ENCODE measurements at places on chromosomes 16 and 17.

DNA sequence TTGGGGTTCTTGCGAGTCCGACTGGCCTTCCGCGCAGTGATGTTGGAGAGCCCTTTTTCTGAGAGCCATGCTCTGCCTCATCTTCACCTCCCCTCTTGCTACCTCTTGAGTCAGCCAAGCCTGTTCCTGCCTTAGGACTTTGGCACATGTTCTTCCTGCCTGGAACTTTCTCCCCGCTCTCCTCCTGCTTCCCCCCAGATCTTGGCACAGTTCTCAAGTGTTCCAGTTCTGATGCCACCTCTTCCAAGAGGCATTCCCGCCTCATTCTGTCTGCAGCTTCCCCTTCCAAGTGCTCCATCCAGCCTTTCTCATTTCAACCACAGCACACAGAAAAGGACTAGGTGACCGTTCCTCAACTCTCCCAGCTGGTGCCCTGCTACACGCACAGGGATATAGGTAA, 7.7 kb downstream of the AKAP1 start:
- no peak for DNase-seq

- DNase-seq: peak; percentile 32
Measured at GRCh38 chr16:88264641-88265285, 118.0 kb upstream of the ZNF469 start.

DNA sequence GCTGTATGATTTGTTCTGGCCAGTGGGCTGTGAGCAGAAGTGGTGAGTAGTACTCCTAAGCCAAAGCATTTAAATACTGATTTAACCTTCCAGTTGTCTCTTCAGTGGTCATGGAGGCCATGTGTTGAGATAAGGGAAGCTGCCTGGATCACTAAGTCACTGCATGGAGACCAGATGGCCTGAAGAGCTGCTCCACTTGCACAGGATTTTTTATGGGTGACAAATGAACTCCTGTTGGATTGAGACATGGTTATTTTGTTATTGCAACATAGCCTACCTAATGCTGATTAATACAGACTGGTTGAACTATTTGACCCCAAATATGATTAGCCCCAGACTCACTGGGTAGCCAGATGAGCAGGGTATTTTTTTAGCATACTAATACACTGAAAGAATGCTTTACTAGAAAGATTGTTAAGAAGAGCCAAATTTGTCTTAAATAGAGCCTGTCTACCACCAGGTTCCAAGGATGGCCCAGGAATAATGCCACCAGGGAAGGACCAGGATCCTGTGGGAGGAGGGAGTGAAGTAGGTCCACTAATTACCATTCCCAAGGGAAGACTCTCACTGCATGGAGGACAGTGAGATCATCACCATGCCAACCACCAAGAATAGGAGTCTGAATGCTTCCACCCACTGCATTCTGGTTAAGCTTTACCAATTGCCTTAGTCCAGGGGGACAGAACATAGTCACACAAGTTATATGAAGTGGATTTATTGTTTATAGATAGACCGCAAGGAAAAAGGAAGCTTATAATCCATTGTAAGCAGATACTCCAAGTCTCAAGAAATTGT, 187.4 kb upstream of the IRX6 start:
- DNase-seq: no peak

DNA sequence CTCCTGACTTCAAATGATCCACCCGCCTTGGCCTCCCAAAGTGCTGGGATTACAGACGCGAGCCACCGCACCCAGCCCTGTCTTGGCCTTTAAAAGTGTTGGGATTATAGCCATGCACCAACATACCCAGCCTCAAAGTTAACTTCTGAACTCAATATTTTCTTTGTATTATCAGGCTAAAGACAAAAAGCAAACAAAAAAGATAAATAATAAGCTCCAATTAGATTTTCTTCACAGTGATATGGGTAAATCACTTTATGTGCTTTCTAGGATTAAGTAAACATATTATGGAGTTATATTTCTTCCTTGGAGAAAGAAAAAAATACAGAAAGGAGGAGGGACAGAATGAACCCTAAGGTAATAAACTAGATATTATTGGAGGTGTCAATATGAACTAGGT, 74.3 kb downstream of the FBXL20 start:
- DNase-seq: no peak

- DNase-seq: no peak
Measured at GRCh38 chr16:89168381-89169189, 3.0 kb upstream of the CDH15 start.

DNA sequence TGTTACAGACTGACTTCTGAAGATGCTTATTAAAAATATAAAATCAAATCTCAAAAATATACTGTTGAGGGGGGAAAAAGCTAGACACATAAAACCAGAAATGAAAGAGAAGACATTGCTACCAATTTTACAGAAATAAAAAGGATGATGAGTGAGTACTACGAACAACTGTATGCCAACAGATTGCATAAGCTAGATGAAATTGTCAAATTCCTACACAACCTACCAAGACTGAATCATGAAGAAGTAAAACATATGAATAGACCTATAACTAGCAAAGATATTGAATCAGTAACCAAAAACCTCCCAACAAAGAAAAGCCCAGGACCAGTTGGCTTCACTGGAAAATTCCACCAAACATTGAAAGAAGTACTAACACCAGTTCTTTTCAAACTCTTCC, 3.5 kb upstream of the CAPNS2 start:
- no peak for DNase-seq

- DNase-seq: no peak
Measured at GRCh38 chr17:31469959-31470358, 78.5 kb downstream of the RAB11FIP4 start.

DNA sequence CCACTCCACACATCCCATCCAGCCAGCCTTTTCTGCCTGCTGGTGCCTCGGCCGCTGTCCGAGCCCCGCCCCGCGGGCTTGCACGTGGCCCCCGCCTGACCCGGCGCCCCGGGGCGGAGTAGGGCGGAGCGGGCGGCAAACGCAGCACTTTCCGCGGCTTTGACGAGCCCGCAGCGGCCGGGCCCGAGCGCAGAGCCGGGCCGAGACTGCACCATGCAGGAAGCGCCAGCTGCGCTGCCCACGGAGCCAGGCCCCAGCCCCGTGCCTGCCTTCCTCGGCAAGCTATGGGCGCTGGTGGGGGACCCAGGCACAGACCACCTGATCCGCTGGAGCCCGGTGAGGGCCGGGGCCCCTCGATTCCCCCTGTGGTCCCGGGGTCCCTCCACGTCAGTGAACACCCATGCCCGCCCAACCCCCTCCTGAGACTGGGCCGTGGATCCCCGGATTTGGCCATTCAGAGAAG, at the start of gene HSF4:
HSF4 (plus strand) TSS at position 147 of the 463 bp plus-strand sequence; CDS start at position 214, 67 bp downstream.
- no peak for DNase-seq

- peak; percentile 29 for DNase-seq
Measured at GRCh38 chr17:61221597-61222471, 177.8 kb upstream of the TBX2 start.

- DNase-seq: no peak
Measured at GRCh38 chr16:16923479-16923878, 544.5 kb downstream of the NPIPA7 start.

DNA sequence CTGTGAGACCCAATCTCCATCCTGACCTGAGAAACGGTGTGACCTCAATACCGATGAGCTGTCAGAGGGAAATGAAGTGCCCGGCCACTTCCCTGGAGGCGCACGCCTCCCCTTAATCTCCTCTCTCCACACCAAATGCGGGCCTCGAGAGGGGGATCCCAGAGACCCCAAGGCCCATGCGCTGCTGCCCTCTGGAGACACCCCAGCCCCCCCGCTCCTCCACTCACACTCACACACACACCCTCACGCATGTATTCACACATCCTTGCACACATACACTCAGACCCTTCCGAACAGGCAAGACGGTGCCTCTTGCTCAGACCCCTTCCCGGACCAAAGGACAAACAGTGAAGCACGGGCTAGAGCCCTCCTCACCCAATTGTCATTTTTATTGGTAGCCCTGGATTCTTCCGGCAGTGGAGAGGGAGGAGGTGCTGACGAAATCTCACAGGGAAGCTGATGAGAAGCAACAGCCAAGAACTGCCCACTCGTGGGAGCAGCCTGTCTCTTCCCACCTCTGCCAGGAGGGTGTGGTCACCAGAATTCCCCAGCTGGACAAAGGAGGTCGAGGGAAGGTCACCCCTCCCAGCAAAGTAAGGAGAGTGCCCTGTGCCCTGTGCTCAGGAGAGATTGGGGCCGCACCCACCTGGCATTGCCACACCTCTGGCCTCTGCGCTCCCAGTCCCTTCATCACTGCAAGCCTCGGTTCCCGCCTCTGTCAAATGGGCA, 136.0 kb upstream of the TNRC6C start:
- DNase-seq: no peak

GRCh38 chr17:74163271-74163821, 40.1 kb upstream of the RPL38 start:
- no peak for DNase-seq

DNA sequence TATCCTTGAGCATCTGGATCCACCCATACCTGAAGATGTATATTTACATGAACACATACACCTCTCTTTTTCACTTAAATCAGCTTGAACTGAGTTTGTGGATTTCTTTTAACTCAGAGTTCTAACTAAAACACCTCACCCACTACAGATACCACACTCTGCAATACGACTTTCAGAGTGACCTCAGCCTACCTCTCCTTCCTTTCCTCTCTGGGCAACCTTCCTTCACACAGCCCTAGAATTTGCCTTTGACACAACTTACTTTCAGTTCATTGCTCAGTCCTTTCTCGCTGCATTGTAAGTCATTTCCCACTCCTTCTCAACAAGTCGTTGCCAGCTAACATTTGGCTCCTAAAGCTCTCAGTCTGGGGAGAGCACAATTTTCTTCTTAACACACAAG, 151.9 kb upstream of the IRX3 start:
- DNase-seq: no peak

- DNase-seq: no peak
Measured at GRCh38 chr17:28492352-28493310, 13.5 kb upstream of the FOXN1 start.

- DNase-seq: no peak
Measured at GRCh38 chr17:340074-340473, 12.5 kb downstream of the RPH3AL start.

GRCh38 chr17:83149761-83150251, 70.4 kb downstream of the METRNL start:
- DNase-seq: no peak

DNA sequence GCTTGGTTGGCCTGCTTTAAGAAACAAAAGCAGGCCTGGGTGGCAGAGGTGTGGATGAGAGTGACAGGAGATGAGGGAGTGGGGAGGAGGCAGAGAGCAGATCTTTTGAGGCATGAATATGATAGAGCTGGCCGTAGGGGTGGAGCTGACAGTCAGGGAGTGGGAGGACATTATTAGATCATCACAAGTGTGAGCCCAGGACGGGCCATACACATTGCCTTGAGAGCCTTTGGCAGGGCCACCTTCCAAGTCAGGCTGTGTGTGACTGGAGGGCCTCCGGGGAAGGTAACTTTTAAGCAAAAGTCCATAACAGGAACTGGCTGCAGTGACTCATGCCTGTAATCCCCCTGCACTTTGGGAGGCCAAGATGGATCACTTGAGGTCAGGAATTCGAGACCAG, 26.3 kb downstream of the GINS3 start:
- DNase-seq: no peak

- no peak for DNase-seq
Measured at GRCh38 chr17:7656958-7657609, 6.4 kb downstream of the ATP1B2 start.

DNA sequence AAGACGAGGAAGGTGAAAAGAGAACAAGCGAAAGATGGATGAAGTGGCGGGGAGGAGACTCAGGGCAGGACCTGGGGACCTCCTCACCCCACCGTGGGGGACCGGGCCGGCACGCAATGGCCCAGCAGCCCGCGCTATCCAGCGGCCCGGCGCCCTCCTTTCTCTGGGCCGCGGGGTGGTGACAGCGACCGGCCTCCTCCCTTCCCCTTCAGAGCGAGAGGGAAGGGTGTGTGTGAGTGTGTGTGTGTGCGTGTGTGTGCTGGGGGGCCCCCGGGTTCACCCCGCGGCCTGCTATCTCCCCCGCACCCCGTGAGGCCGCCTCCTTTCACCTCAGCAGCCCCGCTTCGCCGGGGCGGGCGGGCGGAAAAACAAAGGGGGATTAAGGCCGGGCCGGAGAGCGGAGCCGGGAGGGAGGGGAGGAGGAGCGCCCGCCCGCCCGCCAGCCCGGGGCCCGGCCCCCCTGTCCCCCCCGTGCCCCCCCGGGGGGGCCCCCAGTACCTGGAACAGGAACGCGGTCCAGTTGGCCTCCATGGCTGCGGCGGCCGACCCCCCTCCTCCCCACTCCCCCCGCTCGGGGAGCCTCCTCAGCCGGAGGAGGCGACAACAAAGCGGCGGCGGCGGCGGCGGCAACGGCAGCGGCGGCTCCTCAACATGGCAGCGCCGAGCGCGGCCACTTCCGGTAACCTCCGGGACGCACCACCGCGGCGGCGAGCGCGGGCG, at the start of gene VEZF1:
VEZF1 (minus strand) TSS at position 674 of the 720 bp plus-strand sequence; CDS start at position 531, 143 bp downstream.
- peak; percentile 77 for DNase-seq

DNA sequence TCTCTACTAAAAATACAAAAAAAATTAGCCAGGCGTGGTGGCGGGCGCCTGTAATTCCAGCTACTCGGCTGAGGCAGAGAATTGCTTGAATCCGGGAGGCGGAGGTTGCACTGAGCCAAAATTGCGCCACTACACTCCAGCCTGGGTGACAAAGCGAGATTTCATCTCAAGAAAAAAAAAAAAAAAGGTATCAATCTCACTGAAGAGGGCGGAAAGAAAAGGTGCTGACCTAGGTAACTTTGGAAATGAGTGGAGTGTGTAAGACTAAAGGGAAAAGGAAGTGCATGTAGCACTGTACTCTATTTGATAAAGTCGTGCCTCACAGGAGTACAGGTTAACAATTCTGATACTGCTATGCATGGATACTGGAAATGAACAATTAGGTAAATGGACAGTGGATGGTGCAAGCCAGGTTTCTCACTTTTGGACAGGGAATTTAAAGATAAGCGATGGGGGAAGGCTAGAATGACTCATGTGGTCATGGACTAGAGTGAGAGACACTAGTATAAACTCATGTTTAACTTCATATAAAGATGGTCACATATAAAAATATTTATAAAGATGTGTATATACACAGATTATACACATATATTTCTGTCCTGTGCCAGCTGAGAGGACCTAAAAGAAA, 142.9 kb downstream of the CDK5R1 start:
- no peak for DNase-seq

DNA sequence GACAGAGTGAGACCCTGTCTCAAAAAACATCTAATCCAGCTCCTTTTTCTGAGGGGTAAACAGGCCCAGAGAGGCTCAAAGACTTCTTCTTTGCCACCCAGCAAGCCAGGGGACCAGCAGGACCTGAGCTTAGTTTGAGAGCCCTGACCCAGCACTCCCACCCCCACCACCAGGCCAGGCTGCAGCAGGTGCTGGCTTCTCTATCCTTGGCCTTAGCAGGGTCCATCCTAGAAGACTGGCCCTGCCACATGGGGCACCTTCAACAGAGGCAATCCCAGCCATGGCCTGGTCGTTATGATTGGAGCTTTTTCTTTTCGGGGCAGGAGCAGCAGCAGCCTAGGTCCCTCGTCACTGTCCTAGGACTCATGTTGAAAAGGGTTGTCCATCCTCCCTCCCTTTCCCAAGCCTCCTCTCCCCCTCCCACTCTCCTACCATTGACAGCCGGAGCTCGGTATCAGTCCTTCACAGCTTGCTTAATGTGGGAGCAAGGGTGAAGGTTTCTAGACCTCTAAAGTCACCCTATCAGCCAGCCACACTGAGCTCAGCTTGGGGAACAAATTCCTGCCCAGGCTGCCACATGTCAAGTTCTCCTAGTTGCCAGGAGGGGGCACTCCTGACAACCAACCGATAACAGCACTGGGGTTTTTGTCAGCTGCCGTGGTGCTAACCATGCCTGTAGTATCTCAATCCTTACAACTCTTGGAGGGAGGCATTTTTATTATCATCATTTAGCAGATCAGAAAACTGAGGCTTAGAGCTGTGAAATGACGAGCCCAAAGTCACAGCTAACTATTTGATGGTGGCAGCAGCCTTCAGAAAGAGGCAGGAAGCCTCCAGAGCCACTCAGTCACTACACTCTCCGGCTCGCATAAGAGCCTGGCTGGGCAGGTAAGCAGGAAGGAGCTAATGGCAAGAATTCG, 11.2 kb downstream of the MRPL27 start:
- DNase-seq: peak; percentile 70

All from CD4-positive, alpha-beta T cell treated with Interleukin-2 at 100 ng/mL for 4 hours (primary cell).